Activated naive CD8-positive, alpha-beta T cell treated with anti-CD3 and anti-CD28 coated beads, Interleukin-2, amount 50 U/mL, for 24 hours (primary cell): ENCODE measurements at places on chromosomes 11 and 22.

DNA sequence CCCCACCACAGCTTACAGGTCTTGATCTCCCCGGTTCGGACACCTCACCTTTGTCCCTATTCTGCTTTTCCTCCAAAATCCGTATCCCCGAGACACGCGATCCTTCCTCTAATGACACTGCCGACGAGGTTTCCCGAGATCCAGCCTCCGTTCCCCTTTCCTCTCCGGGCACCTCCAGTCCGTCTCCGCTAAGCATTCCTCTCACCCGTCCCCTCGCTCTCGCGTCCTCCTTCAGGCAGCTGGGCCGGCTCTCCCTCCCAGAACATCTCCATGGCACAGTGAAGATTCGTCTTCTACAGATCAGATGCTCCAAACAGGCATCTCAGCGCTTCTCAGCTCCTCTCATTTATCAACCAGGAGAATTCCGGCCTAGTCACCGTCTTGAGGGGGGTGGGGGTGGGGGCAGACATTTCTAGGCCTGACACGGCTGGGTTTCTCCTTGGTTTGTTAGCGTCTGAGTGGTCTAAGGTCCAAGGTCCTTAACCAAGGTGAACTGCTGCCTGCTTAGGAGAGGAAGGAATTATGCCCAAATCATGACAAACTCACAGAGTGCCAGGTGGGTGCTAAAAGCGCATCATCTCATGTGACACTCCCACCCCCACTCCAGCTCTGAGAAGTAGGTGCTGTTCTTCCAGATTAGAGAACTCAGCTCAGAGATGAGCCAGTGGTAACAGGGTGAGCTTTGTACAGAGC, at the start of gene SPTBN2:
Gene SPTBN2 (minus strand): TSS at position 524 of the 693 bp plus-strand sequence. CDS start 7,976 bp downstream, outside the sequence.
- no peak for DNase-seq

DNA sequence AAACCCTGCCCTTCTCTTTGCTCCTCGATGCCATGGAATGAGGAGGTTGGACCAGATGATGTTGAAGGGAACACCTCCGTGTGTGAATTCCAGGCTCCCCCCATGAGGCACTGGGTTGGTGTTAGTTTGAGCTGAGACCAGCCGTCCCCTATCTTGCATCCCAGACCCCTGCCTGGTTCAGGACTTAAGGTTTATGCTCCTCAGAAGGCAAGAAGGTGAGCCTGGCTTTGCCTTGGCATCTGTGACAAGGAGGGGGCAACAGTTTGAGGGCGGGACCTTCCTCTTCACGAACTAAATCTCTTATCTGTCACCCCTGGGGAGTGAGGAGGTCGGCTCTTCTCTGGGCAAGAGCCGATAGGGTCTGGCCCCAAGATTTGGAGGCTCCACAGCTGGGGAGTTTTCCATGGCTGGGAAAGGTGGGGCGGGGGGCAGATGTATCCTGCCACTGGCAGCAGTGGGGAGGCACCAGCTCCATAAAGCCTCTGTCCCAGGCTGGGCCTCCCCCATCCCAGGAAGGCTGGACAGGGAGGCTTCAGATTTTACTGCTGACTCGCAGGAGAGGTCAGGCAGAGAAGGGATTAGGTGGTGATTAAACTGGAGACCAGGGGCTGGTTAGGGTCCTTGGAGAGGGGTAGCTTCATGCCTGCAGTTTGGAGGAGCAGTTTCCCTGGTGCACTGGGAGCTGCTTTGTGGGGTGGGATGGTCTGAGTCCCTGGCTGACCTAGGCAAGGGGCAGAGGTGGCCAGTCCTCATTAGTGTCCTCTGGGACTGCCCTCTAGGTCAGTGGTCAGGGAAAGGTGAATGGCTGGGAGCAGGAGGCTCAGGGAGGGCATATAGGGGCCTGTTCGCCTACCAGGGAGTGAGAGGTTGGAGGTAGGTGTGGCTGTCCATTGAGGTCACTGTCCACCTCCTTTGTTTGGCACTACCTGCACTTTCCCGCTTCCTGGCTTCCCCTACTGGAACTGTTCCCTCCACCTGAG, 1.1 kb downstream of the SEC14L2 start:
- no peak for DNase-seq

DNA sequence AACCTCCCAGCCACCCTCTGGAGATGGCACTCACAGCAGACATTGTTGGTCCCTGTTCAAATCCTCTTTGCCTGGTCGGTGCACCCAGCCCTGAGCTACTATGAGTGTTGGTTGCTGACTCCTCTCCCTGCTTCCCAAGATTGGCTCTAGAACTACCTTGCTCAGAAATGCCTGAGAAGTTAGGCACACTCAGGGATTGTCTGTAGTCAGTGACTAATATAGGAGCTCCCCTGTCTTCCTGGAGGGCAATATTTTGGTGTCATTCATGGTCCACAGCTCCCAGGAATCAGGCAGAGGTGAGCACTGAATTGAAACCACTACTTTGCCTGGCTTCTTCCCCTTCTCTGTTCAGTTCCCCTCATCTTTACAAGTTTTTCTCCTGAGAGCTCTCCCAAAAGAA, 325.9 kb downstream of the MIAT start:
- DNase-seq, result no peak

GRCh38 chr11:109320595-109320994, 101.4 kb upstream of the C11orf87 start:
- DNase-seq, result no peak

DNA sequence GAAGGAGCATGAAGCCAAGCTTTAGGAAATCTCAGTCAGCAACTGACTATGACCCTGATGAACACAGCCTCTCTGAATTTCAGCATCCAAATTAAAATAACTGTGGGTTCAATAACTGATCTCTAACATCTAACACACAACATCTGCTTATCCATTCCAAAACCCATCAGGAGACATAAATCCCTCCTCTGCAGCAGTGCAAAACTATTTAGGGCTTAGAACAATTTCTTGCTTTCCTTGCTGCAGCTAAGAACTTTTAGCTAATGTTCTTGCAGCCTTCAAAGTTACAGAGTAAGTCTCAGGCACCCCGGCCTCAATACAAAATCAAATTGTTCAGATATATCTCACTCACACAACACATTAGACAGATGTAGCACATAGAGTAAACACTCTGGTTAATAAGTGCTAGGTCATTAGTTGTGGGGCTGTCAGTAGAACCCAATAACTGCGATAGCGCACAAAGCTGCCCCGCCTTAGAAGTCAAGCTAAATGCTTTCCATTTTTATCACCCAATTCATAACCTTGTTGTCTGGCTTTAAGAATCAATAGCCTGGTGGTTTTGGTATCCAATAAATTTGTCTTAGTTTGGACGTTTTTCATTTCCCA, 139.6 kb downstream of the LARGE1 start:
- DNase-seq, result no peak

DNA sequence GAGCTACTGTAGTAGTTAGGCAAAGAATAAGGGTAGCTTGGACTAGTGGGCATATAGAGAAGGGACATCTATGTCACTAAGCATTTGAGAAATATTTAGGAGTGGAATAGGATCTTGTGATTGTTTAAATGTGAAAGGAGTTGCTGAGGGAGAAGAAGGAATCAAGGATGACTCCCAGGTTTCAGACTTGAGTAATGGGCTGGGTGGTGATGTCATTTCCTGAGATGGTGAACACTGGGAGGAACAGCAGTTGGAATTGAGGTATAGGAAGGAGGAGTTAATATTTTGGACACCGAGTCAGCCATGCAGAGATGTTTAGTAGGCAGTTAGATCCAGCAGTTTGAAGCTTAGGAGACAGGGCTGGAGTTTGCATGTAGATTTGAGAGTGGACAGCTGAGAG, 40.1 kb downstream of the REXO2 start:
- DNase-seq, result no peak
